ENCODE measurements at places on chromosomes 3 and 15.

GRCh38 chr3:188320757-188321156 lies 166.8 kb downstream of the LPP start:
- DNase-seq, result no peak

- no peak for DNase-seq
These were observed 50.5 kb downstream of the GRIP2 start for GRCh38 chr3:14489641-14490040.

DNA sequence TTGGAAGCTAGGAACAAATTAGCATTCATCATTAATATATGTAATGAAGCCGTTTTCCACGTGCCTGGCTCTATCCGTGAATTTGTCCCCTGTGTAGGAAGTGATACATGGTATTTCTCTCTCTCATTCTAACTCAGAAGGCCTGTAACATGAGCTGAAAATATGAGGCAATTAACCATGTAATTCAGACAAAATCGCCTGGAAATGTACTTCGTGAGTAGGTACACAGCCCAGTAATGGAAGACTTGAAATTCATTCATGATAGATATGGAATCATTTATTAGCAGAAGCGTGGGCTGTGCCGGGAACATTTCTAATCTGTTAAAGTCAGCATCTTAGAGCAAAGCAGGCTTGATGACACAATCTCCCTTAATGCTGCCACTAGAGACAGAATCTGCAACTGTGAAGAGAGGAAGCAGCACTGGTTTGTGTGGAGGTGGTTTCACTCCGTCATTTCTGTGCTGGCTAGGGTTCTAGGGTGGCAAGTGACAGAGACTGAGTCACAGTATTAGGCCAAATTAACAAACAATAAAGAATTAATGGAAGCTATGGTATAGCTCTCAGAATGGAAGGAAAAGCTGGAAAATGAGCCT lies 225.0 kb upstream of the PROK2 start:
- no peak for DNase-seq

DNA sequence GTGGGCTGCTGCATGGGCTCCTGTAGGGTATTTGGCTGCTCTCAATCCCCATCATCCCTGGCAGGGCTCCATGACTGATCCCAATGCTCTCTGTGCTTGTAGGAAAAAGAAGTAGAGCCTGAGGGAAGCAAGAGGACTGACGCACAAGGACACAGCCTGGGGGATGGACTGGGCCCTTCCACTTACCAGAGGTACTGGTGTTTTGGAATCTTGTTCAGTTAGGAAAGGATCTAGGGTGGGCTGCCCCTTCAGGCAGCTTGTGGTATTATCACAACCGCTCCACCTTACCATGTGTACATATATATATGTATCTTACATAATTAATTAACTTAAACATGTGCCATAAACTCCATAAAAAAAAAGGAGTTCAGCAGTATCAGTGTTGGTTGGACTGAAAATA lies 1.3 kb downstream of the SLC28A2 start:
- DNase-seq, result no peak

DNA sequence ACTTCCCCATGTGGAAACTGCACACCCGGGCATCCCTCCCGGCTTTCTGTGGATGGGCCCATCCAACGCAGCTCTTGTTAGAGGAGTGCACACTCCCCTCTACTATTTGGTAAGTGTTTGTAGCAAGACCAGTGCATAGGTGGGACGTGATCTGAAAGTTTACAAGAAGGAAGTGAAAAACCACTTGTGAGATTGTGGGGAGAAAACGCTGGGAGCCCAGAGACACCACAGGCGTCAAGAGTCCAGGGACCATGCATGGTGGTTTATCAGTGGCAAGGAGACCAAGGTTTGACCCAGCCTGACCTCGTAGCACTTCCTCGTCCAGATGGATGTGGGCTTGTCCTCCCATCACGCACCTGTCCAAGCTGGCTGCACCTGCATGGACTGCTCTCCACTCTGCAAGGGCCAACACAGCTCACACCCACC lies 51.6 kb downstream of the ATP10A start:
- DNase-seq, result no peak

DNA sequence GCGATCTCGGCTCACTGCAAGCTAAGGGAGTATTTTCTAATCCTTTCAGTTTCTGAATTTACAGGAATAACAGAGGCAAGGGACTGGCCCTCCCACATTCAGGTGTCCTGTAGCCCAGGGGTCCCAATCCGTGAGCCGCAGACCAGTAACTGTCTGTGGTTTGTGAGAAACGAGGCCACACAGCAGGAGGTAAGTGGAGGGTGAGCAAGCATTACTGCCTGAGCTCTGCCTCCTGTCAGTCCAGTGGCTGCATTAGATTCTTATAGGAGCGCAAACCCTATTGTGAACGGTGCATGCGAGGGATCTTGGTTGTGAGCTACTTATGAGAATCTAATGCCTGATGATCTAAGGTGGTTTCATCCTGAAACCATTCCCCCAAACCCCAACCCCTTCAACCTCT lies 5.0 kb upstream of the IL17RC start:
- DNase-seq, result no peak

- peak; percentile 4 for DNase-seq
These were observed 152.2 kb downstream of the IGSF11 start for GRCh38 chr3:118882353-118882947.

DNA sequence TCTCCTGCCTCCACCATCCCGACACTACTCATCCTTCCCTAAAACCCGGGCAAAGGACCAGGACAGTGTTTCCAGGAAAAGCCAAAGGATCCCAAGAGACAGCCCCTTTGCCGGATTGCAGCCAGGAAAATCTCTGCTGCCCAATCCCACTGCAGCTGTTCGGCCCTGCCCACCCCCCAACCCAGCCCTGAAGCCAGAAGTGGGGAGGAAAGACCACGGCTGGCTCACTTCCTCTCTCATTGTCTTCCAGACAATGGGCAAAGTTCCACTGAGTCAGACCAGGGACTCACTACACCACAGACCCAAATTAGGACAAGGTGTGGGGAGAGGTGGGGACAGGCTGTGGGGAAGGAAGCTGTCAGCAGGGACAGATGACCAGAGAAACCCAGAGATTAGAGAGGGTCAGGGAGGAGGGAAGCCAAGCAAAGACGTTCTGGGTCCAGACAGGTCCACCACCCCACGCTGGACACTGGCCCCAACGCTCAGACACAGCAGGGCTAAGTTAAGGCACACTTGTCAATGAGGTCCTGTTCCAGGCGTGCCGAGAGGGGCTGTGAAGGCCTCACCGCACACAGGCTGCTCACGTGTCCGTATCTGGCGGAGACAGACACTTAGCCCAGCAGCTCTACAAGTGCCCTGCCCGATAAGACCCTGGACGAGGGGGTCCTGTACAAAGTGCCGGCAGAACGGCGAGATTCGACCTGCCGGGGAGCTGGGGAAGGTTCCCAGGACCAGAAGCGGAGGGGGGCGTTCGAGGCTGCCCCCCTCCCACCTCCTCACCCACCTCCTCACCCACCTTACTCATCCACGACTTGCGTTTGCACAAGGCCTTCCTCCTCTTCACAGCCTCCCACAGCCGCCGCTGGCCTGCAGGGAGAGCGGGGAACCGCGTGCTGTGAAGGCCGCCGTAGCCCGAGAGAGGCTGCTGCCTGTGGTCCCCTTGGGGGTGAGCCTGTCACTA lies 21.9 kb downstream of the TNK2 start:
- no peak for DNase-seq

- DNase-seq, result no peak
These were observed 74.2 kb upstream of the IL12A start for GRCh38 chr3:159914426-159914825.

- no peak for DNase-seq
These were observed 296.2 kb downstream of the ZBTB20 start for GRCh38 chr3:114850898-114851297.

GRCh38 chr15:101203607-101204189 lies 48.1 kb downstream of the CHSY1 start:
- DNase-seq, result no peak

- no peak for DNase-seq
These were observed 28.0 kb upstream of the ARNT2 start for GRCh38 chr15:80375968-80376891.

- DNase-seq, result no peak
These were observed at the start of gene BOC for GRCh38 chr3:113211330-113212149. TSS of gene BOC (plus strand) at chr3:113211557. CDS start at chr3:113249803, 38,246 bp downstream.

DNA sequence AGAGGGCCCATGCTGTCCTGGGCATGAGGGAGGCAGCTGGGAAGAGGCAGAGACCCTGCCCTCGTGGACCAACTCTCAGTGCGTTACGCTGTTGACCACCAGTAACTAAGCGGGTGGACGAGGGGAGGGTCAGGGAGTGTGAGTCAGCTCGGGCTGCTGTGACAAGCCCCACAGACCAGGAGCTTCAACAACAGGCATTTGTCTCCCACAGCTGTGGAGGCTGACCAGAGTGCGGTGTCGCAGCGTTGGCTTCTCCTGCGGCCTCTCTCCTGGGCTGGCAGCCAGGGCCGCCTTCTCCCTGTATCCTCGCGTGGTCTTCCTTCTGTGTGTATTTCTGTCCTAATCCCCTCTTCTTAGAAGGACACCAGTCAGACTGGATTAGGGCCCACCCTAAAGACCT lies 13.0 kb downstream of the EFCC1 start:
- DNase-seq, result no peak

DNA sequence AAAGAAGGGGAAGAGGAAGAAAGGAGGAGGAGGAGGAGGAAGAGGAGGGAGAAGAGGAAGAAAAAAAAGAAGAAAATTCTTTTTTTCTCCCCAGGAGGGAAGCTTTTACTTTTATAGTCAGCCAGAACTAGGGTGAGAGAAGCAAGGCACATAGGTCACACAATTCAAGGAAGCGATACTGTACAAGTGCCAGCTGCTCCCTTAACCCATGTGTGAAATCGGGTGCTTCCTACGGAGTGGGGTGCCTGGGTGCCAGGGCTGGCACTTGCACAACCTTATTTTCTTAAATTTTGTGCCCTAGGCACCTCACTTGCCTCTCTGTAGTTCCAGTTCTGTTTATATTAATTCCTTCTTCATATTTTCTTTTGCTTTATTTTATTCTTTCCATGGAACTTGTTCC lies 150.4 kb downstream of the LIPC start:
- no peak for DNase-seq

- no peak for DNase-seq
These were observed 84.5 kb downstream of the LRRK1 start for GRCh38 chr15:101003706-101004105.

DNA sequence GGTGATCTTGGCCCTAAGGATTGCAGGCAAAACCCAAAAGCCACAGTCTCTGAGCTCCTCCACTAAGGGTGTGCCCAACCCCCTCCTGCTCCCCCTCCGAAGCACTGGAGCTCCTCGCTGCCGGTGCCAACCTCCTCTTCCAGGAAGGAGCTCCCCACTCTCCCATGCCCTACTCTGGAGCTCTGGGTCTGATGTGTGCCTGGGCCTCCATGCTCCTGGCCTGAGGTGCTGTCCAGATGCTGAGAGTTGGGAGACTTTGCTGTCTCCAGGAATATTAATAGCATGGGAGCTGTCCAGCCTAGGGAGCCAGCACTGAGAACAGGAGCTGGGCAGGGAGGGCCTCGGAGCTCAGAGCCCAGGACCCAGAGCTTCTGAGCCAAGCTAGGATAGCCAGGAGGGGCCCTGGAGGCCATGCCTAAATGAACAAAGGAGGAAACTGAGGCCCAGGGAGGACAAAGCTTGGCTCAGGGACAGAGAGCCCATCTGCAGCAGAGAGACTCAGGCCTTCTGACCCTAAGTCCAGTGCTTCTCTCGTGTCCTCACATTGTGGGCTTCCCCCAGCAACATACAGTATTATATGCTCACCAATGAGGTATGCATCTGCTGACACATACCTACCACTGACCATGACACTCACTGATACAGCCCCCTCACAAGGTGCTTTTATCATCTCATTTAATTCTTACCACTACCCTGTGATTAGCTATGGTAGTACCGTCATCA lies 36.9 kb upstream of the HERC1 start:
- DNase-seq, result no peak

- DNase-seq, result no peak
These were observed 210.0 kb downstream of the NFKBIZ start for GRCh38 chr3:102059145-102059943.

DNA sequence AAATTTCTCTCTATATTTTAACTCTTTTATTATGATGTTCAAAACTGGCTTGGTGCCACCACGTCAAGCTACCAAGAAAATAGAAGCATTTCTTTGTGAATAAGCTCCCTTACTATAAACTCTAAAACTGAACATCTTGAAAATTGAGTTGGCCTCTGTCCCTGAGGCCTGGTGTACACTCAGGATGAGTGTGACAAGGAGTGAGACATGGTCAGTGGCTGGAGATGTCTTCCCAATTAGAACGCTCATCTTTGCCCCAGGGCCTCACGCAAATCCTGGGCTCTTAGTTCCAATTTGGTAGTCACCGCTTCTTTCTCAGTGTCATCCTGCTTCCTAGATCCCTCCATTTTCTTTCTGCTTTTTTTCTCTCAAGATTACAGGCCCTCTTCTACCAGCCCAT lies 26.2 kb downstream of the SLC2A2 start:
- DNase-seq, result no peak

DNA sequence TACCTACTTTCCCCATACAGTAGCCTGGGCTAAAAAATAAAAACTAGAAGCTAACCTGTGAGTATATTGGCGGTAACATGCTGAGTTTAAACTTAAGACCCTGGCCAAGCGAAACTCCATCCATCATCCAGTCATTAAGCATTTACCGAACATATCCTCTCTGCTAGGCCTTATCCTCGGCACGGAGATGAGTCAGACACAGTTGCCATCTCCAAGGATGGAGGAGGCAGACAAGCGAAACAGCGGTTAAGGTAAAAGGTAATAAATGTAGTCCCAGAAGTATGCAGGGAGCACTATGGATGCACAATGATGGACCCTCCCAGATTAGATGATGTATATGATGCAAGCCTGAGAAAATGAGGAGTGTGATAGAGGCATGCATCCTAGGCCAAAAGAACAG lies 143.6 kb downstream of the RYR3 start:
- DNase-seq, result no peak

DNA sequence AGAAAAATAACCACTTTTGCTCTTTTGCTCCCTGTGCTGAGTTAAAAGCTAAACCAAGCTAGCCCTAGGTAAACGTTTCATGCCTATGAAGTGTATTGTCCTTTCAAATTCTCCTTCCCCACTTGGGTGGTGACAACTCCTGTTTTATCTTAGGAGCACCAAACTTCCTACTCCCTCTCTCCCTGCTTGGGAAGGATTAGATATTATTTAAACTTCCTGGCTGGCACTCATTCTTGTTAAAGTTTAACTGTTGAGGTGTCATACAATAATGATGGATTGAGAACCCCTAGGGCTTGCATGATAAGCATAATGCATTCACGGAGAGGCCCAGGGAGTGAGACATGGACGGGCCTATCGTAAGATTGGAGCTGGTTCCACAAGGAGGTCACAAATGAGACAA lies 29.5 kb downstream of the B4GALT4 start:
- no peak for DNase-seq

GRCh38 chr15:62060896-62061280 lies 641 bp upstream of the VPS13C start:
- DNase-seq, result no peak

GRCh38 chr3:73192036-73192738 lies 130.7 kb downstream of the EBLN2 start:
- DNase-seq, result no peak

DNA sequence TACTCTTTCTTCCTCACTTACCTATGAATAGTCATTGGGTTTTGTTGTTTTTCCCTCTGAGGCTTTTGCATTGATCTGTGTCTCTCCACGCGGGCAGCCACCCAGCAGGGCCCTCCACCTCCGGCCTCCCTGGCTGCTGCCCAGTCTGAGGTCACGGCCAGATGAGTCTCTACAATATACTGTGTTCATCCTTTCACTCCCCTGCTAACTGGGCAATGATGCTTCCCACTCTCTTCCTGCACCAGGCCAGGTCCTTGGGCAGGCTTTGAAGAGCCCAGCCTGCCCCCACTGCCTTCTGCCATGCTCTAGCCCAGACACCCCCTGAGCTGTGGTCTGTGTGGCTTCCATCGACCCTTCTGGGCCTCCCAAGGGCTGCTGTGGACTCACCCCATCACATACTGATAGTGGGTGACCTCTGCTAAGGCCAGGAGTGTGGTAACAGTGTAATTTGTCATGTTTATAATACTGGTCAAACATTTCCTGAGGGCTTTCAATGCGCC lies 18.0 kb downstream of the PDIA5 start:
- DNase-seq, result no peak

Data from activated CD8-positive, alpha-beta memory T cell treated with anti-CD3 and anti-CD28 coated beads for 48 hours (primary cell).